NCI-H146 (cell line): ENCODE measurements at places on chromosomes 13 and 19.
A peak's percentile ranks its signal among the peaks of the same experiment; 100 is the strongest.

DNA sequence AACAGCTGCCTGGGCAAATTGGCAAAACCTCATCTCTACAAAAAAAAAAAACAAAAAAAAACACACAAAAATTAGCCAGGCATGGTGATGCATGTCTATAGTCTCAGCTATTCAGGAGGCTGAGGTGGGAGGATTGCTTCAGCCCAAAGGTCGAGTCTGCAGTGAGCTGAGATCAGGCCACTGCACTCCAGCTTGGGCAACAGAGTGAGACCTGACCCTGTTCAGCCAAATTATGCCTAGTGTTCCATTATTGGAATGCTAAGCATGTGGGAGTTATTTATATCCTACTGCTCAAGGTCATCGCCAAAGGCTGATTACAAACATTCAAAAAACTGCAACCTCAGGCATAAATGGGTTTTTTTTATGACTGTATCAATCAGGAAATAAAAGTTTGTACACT is 1251.0 kb upstream of the PCDH9 start:
- DNase-seq = no peak

- no peak for DNase-seq
Observed at GRCh38 chr13:100789481-100789880, 114.9 kb upstream of the TMTC4 start.

DNA sequence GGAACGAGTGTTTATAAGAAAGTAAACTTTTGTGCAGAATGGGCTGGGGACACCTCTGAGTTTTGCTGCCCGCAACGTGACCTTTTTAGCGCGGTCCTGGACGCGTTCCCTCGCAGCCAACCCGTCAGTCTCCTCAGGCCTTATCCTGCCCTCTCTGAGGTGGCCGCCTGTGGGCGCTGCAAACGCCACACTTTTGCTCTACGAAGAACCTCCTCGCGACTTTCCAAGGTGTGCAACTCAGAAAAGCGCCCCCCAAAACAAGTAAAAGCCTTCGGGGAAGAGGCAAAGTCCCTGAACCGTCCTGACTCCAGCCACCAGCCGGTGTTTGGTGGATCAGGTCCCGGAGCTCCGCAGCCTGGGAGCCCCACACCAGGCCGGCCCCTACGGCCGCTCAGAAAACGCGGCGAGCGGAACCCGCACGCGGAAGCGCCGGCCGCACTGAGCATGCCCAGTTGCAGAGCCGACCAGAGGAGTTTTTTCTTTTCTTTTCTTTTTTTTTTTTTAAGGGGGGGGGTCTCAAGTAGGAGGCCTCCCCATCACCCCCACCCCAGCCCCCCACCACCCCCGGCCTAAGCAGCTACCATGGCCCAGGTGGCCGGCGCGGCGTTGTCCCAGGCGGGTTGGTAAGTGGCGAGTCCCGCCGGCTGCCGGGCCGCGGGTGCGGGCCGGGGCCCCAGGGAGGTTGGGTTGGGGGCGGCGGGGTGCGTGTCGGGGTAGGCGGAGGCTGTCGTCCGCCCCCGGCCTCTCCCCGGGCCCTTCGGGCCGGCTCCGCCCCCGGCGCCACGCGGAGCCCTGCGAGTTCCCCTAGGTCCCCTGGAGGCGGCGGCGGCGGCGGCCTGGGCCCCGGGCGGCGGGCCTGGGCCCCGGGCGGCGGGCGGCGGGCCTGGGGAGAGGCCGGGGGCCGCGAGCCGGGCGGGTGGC is at the start of gene TDRD3:
TDRD3 (plus strand) TSS at position 438 of the 921 bp plus-strand sequence; CDS start at position 583, 145 bp downstream.
- DNase-seq = peak; percentile 90

GRCh38 chr13:42036711-42037110 is 11.7 kb upstream of the DGKH start:
- DNase-seq = no peak

- DNase-seq = no peak
Observed at GRCh38 chr19:19262190-19263057, 10.7 kb downstream of the TM6SF2 start.

DNA sequence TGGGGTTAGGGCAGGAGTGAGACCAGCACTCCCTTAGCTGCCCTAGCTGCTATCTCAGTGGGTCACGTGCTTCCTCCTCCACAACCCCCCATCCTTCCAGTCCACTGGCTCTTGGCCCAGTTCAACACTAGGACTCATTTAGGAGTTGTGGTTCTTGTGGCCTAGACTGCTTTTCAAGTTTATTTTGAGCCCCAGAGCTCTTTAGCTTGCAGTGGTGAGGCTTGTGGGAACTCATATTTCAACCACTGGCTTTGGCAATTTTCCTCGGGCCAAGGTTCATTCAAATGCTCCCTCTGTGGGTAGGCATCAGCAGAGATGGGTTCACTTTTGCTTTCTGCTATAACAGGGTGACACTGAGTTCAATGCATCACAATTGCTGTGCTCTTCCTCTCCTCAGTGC is 436.2 kb upstream of the SLITRK5 start:
- no peak for DNase-seq

- DNase-seq = no peak
Observed at GRCh38 chr13:110443622-110444225, 117.8 kb downstream of the RAB20 start.

GRCh38 chr13:44583137-44583536 is 7.0 kb upstream of the TSC22D1 start:
- DNase-seq = no peak

DNA sequence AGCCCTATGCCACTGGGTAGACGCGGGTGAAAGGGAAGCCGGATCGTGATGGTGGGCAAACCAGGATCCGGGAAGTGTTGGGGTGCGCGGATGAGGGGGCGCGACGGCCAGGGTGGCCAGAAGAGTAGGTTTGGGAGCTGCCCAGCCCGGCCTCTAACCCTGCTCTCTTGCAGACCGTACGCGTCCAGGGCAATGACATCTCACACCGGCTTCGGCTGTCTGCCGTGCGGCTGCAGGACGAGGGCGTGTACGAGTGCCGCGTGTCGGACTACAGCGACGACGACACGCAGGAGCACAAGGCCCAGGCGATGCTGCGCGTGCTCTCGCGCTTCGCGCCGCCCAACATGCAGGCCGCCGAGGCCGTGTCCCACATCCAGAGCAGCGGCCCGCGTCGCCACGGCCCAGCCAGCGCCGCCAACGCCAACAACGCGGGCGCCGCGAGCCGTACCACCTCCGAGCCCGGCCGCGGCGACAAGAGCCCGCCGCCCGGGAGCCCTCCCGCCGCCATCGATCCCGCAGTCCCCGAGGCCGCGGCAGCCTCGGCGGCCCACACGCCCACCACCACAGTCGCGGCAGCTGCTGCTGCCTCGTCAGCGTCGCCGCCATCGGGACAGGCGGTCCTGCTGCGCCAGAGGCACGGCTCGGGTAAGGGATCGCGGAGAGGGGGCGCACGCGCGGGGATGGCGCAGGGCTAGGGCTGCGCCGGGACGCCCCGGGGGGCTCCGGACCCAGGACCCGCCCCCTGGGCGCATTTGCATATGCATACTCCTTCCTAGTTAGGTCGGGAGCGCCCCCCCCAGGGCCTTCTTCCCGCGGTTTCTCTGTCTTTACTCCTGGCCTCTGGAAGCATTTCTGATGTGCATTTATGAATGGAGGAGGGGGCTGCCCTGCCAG is 4.1 kb downstream of the VSTM2B start:
- no peak for DNase-seq

DNA sequence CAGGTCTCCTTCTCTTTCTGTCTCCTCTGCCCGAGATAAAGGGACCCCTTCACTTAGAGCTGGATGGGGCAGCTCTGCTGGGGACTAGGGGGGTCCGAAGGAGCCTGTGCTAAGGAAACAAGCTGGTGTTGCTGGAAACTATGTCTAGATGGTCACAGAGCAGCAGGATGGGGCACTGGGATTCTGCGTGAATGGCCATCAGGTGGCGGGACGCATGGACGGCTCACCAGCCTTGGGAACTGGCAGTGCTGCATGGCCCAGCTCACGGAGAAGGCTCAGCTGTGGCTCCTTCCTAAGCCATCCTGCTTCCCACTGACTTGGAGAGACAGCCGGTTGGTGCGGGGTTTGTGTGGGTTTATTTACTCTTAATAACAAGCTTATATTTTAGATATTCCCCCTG is 411.8 kb downstream of the ZNF536 start:
- no peak for DNase-seq

DNA sequence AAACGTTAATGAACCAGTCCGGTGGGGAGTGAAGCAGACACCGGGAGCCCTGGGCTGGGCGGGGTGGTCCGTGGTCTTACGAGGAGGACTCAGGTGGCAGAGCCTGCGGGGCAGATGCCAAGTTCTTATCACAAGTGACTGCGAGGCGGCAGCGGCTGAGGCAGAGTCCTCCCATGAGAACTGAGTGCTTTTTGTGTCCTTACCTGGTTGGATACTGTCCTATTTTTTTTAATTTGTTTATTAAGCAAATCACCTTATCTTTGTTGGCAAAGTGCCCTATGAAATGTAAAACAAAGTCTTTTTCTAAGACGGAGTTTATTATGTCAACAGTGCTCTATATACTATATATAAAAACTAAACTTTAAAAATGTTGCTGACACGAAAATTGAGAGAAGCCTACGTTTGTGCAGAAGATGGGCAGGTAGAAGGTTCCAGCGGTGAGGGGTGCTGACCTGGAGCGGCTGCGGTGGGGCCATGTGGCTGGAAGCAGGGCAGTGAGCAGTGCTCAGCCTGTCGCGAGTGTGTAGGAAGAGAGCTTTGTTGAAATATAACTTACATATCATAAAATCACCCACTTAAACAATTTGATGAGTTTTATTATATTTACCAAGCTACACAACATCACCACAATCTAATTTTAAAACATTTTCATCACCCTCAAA is 82.2 kb downstream of the ATP11A start:
- peak; percentile 31 for DNase-seq

- peak; percentile 3 for DNase-seq
Observed at GRCh38 chr13:78334059-78334458, 269.3 kb downstream of the POU4F1 start.
